ENCODE measurements at places on chromosomes 5 and 9.

- DNase-seq, result no peak
These were observed 29.4 kb upstream of the LIFR start for GRCh38 chr5:38585816-38586215.

DNA sequence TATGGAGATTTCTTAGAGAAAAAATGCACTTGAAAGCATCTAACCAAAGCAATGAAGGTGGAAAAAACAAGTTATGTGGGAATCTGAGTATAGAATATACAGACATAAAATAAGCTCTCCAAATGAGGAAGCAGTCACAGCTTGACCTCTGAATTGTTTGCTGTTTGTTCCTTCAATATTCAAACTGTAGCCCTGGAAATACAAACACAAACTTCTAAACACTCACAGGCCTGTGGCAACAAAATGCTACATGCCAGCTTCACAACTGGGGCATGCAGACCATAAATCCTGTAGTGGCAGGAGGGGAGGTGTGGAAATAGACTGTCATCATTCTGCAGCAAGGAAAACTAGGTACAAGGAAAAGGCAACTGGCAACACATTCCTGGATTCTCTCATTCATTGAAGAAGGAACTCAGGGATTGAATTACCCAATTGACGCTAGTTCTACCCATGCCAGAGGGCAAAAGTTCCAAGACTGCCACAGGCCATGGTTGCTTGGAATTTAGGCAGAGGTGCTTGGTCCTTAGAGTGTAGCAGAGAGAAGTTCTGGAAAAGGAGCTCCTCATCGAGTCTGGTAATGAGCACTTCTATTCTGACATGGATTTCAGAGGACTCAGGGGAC lies 349.6 kb downstream of the PDE4D start:
- DNase-seq, result no peak

GRCh38 chr9:112061152-112061740 lies 113.9 kb downstream of the SUSD1 start:
- DNase-seq, result peak; percentile 23

DNA sequence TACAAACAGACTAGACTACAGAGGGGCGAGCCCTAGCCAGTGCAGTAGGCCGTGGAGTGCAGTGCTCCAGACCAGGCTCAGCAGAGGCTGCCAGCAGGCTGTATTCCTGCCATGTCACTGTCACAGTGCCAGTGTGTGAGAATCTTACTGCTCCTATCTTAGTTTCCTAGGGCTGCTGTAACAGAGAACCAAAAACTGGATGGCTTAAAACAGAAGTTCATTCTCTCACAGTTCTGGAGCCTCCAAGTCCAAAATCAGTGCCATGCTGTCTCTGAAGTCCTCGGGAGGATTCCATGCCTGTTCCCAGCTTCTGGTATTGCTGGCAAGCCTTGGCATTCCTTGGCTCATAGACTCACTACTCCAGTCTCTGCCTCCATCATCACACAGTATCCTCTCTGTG lies 75.0 kb upstream of the SAP30L start:
- DNase-seq, result no peak

GRCh38 chr9:8888591-8888990 lies 1089.0 kb upstream of the DMAC1 start:
- no peak for DNase-seq

- no peak for DNase-seq
These were observed 39.2 kb downstream of the DCAF10 start for GRCh38 chr9:37839496-37840461.

DNA sequence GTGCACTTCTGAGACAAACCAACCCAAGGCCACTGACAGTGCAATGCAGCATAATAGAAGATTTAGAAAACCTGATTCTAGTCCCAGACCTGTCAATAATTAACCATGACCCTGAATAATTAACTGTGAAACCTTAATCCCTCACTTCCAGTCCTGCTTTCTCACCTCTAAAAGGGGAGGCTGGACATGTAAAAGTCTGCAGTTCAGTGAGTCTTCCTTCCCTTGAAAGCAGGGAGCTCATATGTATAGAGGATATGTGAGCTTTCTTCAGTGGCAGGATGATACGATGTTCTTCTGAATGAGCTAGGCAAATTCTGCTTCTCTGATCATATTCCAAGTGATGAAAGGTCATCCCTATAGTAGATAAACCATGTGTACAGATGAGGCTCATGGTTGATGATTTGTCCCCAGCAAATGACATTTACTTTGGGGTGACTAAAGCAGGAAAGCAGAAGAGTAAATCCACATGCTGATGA lies 2.9 kb downstream of the KCNV2 start:
- no peak for DNase-seq

DNA sequence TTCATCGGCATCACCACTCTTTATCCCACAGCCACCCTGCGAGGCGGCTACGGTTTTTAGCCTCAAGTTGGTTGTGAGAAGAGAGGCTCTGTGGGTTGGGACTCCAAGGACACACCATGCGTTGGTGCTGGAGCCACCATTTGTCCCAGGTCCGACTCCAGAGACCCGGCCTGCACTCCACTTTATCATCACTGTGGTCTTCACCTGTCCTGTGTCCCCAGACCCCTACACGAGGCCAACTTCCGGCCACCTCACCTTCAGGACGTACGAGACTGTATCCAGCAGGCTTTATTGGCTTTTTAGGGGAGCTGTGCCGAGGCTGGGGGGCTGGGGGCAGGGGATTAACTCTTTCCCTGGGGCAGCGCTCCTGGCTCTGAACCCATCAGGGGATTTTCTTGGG lies 55.0 kb downstream of the GTF3C4 start:
- no peak for DNase-seq
